T47D (cell line): ENCODE measurements at places on chromosomes 1 and 21.

DNA sequence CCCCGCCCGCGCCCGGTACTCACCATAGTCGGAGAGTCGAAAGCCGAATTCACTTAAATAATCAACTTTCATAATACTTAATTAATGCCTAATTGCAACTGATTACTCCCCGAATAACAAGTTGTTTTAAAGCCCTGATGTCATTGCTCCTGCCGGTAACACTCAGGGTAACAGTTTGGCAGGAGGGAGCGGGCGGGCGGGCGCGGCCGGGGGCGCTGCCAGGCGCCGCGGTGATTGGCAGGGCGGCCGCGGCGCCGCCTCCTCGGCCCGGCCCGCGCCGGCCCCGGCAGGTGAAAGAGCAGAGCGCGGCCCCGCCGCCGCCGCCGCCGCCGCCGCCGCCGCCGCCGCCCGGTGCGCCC is 102.2 kb downstream of the CASZ1 start:
- DNase-seq: peak; percentile 61

DNA sequence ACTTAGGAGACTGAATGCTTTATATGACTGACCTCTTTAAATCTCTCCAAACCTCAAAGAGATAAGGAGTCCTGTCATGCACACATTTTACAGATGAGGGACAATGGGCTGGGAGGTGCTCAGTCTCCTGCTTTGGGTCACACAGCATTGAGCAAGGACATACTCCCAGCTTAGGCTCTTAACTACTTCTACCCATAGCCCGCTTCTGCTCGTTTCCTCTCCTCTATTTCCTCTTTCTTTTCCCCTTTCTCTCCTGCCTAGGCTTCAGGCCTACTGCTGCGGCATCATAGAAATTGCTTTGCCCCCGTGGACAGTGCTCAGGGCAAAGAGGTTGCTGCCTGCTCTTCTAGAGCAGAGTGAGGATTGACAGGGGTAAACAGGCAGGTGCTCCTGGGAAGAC is 12.4 kb upstream of the ZNF691 start:
- no peak for DNase-seq

GRCh38 chr1:69929308-69930057 is 275.9 kb downstream of the LRRC40 start:
- no peak for DNase-seq

DNA sequence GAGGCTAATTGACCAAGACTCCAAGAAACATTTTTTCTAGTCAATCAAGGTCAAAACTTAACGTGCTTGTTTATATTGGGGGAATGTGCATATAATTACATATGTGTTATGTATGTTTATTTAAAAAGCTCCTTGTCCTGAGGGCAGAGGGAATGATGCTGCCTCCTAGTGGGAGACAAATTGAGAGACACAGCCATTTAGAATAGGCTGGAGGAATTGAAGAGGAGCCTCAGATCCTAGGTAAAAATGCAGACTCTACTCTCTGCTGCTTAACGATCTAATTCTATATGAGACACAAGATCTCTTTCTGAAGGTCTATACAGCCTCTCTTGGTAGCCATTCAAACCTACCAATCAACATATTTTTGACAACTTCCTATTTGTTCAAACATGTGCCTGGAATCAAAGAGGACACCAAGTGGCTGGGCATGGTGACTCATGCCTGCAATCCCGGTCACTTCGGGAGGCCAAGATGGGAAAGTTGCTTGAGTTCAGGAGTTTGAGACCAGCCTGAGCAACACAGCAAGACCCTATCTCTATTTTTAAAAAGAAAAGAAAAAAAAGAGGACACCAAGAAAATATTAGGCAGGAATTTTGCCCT is 136.6 kb upstream of the ZNF648 start:
- no peak for DNase-seq

GRCh38 chr1:94892604-94893254 is 34.2 kb downstream of the CNN3 start:
- no peak for DNase-seq

DNA sequence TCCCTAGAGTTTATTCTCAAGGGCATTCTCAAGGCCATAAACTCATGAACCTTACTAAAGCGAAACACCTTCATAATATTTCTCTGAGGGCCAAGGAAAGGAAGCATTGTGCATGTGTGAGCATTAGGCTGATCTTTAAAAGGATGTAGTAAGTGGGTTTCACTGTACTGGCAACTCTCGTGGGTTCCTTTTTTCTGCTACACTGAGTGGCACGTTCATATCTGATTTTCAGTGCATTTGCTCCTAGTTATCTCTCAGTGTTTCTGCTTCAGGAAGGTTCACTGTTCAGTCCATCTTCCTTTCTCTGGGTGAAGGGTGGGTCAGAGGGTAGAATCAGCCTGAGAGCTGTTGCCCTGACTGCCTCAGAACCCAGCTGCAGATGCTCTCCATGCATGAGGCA is 192.8 kb upstream of the ADGRL2 start:
- no peak for DNase-seq

- DNase-seq: no peak
These were observed 336.9 kb downstream of the KCNT2 start for GRCh38 chr1:196271212-196271947.

GRCh38 chr1:37162059-37162458 is 127.7 kb upstream of the GRIK3 start:
- DNase-seq: no peak
